Endothelial cell (in vitro differentiated cells): ENCODE measurements at places on chromosomes 2 and 18. TPM values are rescaled to one million over a fixed set of nuclear protein-coding genes. Genes with fewer than 3 reads are reported as not detected.

- no peaks in the 10 kb centered on the region for H3K36me3 ChIP-seq
- no peak overlapping the region for H3K27ac ChIP-seq
- DNase-seq, result no peak
- H3K27me3 ChIP-seq, result no peaks in the 10 kb centered on the region
- H3K4me1 ChIP-seq, result no peaks in the 10 kb centered on the region
- H3K4me3 ChIP-seq, result no peak overlapping the region
Observed at GRCh38 chr2:90077948-90078347, 1386.5 kb downstream of the RPIA start.

DNA sequence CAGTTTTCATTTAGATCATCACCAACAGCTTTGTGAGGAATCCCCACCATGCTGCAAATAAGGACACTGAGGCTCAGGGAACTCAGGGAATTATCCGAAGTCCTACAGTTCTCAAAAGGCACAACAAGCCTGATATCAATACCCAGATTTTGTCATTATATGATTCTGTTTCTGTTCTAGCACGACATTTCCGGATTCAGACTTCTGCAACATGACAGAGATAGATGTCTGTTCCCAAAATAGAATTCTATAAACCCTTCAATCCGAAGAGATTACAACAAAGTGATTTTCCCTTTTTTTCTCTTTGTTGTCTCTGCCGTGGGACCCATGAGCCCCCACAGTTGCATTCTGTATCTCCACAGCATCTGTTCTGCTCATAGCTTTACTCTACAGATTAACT, 72.0 kb downstream of the DOCK10 start:
- H3K4me1 ChIP-seq, result no peaks in the 10 kb centered on the region
- DNase-seq, result no peak
- H3K36me3 ChIP-seq, result no peaks in the 10 kb centered on the region
- H3K27me3 ChIP-seq, result no peaks in the 10 kb centered on the region
- no peak overlapping the region for H3K27ac ChIP-seq

GRCh38 chr2:112220186-112220585, 34.7 kb downstream of the ZC3H8 start:
- H3K27me3 ChIP-seq, result no peaks in the 10 kb centered on the region
- no peak overlapping the region for H3K27ac ChIP-seq
- H3K36me3 ChIP-seq, result peaks cover 20% of the 10 kb centered on the region
- DNase-seq, result no peak

DNA sequence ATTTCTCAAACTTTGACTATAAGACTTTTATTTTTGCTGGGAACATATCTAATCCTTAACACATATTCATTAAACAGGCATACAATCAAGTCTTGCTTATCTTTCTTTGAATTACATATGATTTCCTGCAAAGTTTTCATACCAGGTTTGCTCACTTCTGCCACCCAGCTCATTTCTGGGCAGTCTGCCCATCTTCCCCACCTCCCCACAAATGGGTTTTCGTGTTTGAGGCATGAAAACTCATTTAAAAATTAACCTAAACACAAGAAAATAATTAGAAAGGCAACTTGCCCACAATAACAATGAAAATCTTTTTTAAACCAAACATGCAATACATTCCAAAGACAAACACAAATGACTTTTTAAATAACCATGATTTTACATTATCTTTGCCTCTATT, 3.4 kb downstream of the CHST9 start:
- peaks cover 16% of the 10 kb centered on the region for H3K4me1 ChIP-seq
- H3K36me3 ChIP-seq, result no peaks in the 10 kb centered on the region
- no peak overlapping the region for H3K4me3 ChIP-seq

GRCh38 chr18:58687871-58688308, 16.6 kb downstream of the MALT1 start:
- no peak overlapping the region for H3K4me3 ChIP-seq
- H3K27me3 ChIP-seq, result peaks cover 4% of the 10 kb centered on the region
- DNase-seq, result no peak
- peaks cover 3% of the 10 kb centered on the region for H3K4me1 ChIP-seq
- peak overlapping the region; percentile 79 for H3K27ac ChIP-seq
- peaks cover 11% of the 10 kb centered on the region for H3K36me3 ChIP-seq

- H3K27me3 ChIP-seq, result peaks cover 4% of the 10 kb centered on the region
- H3K36me3 ChIP-seq, result no peaks in the 10 kb centered on the region
- no peak for DNase-seq
- peaks cover 3% of the 10 kb centered on the region for H3K4me1 ChIP-seq
- H3K4me3 ChIP-seq, result no peak overlapping the region
Observed at GRCh38 chr2:233821196-233821595, 33.1 kb downstream of the HJURP start.

DNA sequence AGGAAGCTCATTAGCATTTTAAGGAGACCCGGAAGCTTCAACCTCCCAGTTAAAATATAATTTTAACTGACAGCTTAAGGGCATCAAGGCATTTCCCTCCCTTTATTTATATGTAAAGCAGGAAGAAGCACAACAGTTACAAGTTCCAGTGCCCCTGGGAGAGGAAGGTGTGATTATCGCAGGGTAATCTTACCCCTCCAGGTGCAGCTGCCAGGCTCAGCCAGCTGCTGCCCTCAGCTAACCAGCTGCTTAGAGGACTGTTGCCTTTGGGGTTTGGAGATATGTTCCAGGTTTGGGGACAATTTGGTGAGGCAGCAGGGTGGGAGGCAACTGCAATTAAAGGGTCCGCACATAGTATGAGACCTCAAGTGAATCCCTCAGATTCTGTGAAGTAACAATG, 55.3 kb upstream of the SETBP1 start:
- peaks cover 21% of the 10 kb centered on the region for H3K4me1 ChIP-seq
- DNase-seq, result no peak
- no peak overlapping the region for H3K4me3 ChIP-seq

DNA sequence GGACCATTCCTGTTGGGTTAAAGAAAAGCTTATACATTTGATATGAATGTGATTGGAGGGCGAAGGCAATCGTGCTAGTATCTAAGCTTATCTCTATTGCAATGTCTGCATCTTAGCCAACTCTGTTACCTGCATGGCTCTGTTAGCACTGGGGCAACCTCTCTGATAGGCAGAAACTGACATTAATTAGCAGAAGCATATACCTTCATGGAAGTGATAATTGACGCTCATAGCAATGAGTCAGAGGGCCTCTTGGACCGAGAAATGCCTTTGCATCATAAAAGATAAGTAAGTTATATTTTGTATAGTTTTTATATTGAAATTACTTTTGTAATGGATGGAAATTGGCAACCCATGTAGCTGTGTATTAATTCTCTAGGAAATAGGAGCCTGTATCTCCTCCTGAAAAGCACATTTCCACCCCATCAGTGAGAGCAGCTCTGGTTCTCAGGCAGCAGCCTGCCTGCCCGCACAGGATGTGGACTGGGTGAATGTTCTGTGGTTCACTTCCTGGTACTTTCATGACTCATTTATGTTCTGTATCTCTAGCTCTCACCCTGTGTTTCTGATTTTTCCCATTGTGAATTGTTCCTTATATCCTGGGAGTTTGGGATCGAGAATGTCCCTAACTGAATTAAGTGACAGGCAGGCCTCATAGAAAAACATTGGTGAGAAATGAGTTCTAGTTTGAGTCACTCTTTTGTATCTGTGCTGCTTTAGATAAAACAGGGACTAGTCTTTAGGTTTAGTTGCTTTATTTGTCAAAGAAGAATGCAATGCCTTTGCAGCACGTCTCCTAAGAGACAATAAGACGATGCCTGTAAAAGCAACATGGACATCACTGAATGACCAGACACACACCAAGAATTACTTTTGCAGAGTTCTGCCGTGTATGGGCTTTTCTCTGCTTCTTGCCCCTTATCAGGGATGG, 344.9 kb downstream of the DCDC2C start:
- H3K27ac ChIP-seq, result no peak overlapping the region
- H3K4me3 ChIP-seq, result no peak overlapping the region
- H3K27me3 ChIP-seq, result peaks cover 8% of the 10 kb centered on the region
- DNase-seq, result no peak
- H3K36me3 ChIP-seq, result peaks cover 9% of the 10 kb centered on the region

GRCh38 chr2:206198677-206199076, 39.0 kb downstream of the EEF1B2 start:
- peaks cover 4% of the 10 kb centered on the region for H3K27me3 ChIP-seq
- H3K36me3 ChIP-seq, result no peaks in the 10 kb centered on the region
- H3K4me1 ChIP-seq, result peaks cover 7% of the 10 kb centered on the region
- no peak overlapping the region for H3K4me3 ChIP-seq
- no peak for DNase-seq

DNA sequence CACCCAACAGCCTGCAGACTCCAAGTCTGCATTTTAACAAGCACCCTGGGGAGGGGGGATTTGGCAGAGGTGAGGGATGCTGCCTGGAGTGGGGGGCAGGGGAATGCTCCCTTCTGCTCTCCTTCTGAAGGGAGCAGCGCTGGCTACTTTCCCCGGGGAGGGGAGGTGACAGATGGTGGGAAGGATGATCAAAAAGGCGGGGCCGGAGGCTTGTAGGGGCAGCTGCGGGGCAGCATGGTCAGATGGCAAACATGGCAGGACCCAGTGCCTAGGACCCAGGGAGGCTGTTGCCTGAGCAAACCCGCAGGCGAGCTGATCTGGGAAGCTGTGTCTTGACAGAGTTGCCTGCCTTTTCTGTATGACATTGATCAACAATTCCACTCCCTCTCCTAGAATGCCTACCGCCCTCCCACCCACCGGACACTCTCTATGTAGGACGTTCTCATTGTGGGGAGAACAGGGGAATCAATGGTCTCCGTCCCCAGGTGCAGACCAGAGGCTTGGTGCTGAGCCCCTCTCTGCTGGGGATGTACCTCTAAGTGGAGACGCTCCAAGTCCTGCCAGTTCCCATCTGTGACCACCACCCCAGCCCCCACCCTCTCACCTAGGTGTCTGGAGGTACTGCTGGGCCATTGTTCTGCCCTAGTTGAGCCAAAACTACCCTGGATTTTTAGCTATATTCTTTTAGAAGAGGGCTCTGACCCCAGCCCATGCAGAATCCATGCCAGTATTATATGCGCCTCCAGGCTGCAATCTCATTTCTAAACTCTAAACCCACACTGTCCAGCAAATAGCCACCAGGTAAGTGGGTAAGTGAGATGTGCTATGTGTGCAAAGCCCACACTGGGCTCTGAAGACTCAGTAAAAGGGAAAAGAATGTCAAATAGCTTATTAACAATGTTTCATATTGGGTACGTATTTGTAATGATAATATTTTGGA, 89.7 kb upstream of the SEC11C start:
- no peak overlapping the region for H3K27ac ChIP-seq
- no peaks in the 10 kb centered on the region for H3K4me1 ChIP-seq
- peaks cover 4% of the 10 kb centered on the region for H3K36me3 ChIP-seq
- DNase-seq, result no peak
- H3K27me3 ChIP-seq, result peaks cover 2% of the 10 kb centered on the region

Gene PPP3R1
- 65.7 TPM for total RNA-seq

Gene SIGLEC15
- 2.7 TPM for total RNA-seq

Gene ATP8B1
- 66.7 TPM for total RNA-seq

Gene LHCGR
- not detected for total RNA-seq

Gene WNT10A
- total RNA-seq, result not detected

Gene ITGB6
- not detected for total RNA-seq

Gene LBH
- 137 TPM for total RNA-seq
